MM.1S (cell line): ENCODE measurements at places on chromosomes 3 and 15.

GRCh38 chr15:48501208-48501607 is 144.3 kb downstream of the FBN1 start:
- no peak for DNase-seq

GRCh38 chr3:66991459-66991858 is 6.6 kb upstream of the KBTBD8 start:
- DNase-seq: no peak

- no peak for DNase-seq
Observed at GRCh38 chr15:39944726-39945125, 10.8 kb downstream of the EIF2AK4 start.

GRCh38 chr15:41828807-41829141 is 882 bp downstream of the JMJD7 start:
- no peak for DNase-seq

DNA sequence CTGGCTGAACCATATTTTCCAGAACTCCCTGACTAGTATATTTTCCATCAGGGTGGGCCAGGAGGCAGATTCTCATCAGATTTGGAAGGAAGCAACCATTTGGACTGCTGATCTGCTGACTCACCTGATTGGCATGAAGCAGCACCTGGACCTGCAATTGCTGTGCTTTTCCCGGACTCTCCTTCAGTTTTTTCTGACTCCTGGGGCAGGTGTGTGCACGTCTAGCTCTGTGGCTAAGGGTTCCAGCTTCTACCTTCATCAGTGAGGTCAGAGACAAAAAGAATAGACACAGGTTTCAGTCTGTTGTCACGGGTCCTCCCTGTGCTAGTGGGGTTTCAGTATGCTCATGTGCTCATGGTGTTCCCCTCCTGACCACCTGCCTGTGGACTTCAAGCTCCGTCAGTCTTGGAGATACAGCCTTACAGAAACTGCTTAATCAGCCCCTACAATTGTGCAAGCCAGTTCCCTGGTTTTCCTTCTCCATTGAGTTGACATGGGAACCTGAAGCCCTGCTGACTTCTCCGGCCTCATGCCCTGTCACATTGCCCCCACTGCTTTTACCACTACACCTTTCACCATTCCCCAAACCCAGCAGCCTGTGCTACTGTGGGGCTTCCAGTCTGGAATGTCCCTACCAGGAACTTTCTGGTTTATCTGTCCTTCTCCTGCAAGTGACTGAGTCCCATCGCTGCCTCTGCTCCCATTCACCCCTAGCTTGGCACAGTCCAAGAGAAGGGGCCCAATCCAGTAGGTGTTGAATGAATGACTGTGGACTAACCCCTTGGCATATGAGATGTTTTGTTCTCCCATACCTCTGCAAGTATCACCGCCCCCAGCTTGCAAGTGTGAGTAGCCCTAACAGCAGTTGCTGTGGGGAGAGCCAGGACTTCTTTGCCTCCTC is 31.7 kb downstream of the HMCES start:
- DNase-seq: peak; percentile 96

- DNase-seq: no peak
Observed at GRCh38 chr3:81466201-81466560, 295.3 kb downstream of the GBE1 start.

DNA sequence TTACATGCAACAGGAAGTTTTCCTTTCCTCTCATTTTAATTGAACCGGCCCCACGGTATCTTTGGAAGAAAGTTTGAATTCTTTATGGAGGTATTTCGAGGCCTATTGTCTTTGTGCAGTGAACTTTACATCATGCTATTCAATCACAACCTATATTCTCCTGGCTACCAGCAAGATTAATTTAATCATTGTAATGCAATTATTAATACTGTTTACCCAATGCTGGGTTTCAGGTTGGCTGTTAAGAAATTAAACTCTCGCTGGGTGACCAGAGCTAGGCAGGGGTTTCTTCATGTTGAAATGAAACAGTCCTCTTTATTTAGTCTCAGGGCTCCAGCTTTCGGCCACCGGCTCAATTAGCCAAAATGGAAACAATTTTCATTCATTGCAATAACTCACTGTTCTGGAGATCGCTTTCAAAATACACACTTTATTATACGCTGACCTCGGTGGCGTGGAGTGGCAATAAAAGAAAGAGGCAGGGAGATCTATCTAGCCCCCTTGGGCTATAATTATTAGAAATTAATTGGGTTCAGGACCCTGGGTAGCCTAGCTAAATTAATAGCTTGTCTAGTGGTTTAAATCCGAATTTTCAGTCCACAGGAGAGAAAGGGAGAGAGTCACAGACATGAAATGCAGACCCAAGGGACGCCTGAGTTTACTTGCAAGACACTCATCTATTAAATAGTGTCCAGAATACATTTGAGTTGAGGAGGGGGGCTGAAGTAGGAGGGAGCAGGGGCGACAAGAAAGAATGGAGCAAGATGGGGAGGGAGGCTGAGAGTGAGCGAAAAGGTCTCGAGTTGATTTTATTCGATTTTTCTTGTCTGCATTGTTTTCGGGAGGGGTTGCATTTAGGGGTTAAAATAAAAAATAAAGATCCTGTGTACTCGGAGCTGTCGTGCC is 3.9 kb upstream of the MECOM start:
- no peak for DNase-seq

GRCh38 chr3:47867451-47868044 is 64.6 kb downstream of the DHX30 start:
- no peak for DNase-seq

DNA sequence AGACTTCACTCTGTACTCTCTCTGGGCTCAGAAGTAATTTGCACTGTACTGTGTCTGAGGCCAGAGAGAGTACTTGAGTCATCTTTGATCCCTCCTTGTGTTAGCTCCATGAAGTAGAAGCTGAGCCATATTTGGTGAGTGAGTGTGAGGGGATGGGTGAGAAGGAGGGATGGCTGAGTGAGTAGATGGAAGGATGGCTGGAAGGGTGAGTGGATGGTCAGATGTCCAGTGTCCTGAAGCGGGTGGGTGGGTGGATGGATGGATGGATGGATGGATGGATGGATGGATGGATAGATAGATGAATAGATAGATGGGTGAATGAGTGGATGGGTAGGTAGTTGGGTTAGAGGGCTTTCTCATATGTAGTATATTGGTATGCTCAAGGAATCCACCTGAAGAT is 39.3 kb downstream of the FGD5 start:
- DNase-seq: no peak

GRCh38 chr3:95705786-95706418 is 1108.5 kb upstream of the EPHA6 start:
- peak; percentile 26 for DNase-seq

GRCh38 chr3:21944251-21944650 is 193.2 kb upstream of the ZNF385D start:
- no peak for DNase-seq

DNA sequence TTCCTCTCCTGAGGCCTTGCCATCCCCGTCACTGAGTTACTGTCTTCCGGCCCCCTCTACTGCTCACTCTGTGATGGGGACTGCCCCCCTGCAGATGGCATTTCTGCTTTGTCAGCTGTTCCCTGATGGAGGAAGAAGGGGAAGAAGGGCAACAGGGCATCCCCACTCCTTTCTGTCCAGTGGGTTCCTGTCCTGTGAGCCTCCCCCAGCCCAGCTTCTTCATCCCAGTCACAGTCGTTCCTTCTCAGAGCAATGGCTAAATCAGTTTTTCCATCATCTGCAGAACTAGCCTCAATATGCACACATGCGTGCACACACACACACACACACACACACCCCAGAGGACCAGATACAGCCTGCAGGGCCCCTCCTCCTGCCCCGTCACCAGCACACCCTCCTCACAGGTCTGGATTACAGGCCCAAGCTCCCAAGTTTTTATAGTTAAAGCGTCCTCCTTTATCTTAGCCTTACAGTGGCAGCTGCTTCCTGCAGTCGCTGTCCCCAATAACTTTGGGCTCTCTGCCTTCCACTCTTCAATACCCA is 21.4 kb downstream of the ALDH1L1 start:
- no peak for DNase-seq
